ENCODE measurements at places on chromosomes 5 and 9.

GRCh38 chr5:111585291-111585690, 73.0 kb upstream of the STARD4 start:
- no peak for DNase-seq

- DNase-seq = peak; percentile 53
Observed at GRCh38 chr5:15013654-15014463, 142.3 kb upstream of the ANKH start.

- DNase-seq = peak; percentile 19
Observed at GRCh38 chr5:20556115-20556763, 568.2 kb upstream of the CDH18 start.

DNA sequence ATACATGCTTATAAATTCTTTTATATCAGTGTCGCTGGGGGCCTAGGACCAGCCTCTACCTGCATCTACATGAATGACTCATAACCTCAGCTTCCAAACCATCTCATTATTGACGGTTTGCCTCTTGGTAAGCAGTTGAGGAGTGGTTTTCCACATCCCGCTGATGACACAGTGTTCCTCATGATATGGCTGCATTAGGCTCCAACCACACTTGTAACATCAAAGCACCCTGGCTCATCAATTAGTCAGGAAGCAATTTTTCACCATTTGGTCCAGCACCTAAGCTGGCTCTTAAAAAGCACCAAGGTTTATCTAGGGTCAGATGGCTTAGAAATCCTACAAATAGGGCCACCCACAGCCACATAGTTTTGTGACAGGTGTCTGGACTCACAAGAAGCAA, 402.4 kb downstream of the ARHGEF28 start:
- DNase-seq = peak; percentile 68

- no peak for DNase-seq
Observed at GRCh38 chr9:133035669-133036068, 4.9 kb downstream of the GTF3C5 start.

GRCh38 chr5:141701360-141702119, 19.5 kb upstream of the ARAP3 start:
- DNase-seq = no peak

DNA sequence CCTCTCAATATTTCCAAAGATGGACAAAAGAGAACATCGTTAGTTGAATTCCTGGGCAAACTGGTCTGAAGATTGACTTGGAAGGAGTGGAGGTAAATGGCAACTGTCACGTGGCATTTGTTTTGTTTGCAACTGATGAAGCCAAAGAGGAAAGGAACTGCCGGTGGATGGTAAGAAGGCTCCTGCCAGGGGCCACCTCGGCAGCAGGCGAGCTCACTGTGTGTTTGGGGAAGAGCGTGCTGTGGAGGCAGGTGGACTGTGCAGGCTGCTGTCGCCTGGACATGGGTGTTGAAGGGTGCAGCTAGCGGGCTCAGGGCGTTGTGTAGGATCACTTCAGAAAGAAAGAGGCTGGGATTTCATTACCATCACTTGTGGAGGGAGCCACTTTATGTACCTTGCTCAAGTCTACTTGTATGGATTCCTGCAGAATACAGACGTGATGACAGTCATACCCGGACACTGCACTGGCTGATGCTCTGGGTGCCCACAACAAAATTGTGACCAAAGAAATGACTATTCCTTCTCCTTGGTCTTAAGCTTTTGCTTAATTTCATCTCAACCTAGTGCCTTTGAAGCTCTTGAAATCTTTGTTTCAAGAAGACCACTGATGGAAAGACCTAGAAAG, 72.7 kb downstream of the MAP1B start:
- DNase-seq = peak; percentile 48

DNA sequence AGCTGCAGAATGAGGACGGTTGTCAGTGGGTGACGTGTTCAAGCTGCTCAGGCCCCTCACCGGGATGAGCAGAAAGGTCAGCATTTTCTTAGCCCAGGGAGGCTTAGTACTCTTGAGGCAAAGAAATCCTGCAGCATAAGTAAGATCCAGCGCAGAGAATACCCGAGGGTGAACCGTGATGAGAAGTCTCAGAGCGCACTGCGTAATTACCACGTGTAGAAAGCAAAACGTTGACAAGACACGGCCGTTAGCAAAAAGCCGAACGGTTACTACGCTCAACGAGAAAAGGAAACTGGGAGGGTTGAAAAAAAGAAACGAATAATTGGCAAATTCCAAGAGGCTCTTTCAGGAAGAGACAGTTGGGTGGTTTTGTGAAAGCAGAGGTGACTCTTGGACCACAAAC, 104.0 kb downstream of the COL23A1 start:
- no peak for DNase-seq

DNA sequence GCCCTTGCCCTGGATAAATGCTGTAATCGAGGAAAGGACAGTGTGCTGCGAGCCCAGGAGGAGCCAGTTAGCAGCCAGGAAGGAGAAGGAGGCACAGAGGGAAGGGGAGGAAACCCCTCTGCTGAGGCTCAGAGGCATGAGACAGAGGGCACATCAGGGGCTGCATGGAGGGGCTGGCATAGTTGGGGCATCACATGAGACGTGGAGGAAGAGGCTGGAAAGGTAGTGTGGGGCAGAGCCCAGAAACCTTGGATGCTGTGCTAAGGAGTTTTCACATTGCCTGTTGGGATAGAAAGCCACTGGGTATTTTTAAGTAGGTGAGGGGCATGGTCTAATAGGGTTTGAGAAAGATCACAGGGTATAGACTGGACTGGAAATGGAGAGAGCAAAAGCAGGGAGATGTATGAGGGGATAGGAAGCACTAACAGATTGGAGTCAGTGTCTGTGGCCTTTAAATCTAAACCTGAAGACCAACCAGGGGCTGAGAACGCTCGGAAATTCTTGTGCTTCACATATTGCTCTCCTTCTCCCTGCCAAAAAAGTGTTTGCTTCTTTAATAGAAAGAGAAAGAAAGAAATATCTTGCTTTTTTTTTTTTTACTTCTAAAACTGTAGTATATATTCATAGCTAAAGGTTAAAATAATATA, 33.0 kb upstream of the ANGPTL2 start:
- no peak for DNase-seq

- no peak for DNase-seq
Observed at GRCh38 chr5:161863811-161864210, 15.9 kb downstream of the GABRA1 start.

DNA sequence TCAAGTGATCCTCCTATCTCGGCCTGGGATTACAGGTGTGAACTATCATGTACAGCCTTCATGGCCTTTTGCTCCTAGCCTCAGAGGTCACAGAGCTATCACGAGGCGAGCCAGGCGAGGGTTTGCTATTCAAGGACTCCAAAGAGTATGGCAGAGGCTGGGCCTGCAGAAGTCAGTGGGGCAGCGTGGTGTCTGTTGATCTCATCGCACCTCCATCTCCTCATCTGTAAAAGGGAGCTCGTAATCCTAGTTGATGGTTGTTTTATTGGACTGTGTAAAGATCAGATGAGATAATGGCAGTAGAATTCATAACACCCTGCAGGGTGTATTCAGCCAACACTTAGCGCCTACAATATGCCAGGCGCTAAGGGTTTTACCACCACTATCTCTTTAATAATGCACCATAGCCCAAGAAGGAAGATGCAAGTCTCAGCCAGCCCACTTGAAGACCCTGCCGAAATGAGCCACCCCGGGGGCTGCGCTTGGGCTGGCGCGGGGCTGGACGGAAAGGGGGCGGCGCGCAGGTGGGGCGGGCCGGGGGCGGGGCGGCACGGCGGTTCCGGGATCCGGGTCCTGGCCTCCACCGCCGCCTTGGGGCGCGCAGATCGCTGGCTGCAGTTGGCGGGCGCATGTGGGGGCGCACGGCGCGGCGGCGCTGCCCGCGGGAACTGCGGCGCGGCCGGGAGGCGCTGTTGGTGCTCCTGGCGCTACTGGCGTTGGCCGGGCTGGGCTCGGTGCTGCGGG, at the start of gene GALNT12:
Gene GALNT12 (plus strand): TSS at position 601 of the 744 bp plus-strand sequence. CDS start 29 bp downstream, at position 630.
- DNase-seq = peak; percentile 64

GRCh38 chr9:32841314-32841713, 58.0 kb downstream of the TMEM215 start:
- DNase-seq = no peak
